ENCODE measurements at places on chromosomes 7 and 10. TPM values are rescaled to one million over a fixed set of nuclear protein-coding genes. Genes with fewer than 3 reads are reported as not detected.

DNA sequence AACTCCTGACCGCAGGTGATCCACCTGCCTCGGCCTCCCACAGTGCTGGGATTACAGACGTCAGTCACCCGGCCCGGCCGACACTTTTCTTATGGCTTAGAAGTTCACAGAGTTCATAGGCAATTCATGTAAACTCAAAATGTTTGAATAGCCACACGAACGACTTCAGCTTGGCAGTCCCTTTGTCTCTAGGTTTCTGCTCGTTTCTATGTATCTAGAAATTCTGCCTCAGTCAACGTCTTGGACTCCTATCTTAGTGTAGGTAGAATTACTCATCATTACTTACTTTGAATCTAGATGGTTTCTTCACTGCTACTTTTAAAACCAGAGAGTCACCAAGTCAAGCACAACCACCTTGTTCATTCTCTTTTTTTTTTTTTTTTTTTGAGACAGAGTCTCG is 23.7 kb downstream of the ARL4A start:
- DNase-seq = no peak

- no peak for DNase-seq
These were observed 45.1 kb upstream of the ADAM12 start for GRCh38 chr10:126433351-126433750.

DNA sequence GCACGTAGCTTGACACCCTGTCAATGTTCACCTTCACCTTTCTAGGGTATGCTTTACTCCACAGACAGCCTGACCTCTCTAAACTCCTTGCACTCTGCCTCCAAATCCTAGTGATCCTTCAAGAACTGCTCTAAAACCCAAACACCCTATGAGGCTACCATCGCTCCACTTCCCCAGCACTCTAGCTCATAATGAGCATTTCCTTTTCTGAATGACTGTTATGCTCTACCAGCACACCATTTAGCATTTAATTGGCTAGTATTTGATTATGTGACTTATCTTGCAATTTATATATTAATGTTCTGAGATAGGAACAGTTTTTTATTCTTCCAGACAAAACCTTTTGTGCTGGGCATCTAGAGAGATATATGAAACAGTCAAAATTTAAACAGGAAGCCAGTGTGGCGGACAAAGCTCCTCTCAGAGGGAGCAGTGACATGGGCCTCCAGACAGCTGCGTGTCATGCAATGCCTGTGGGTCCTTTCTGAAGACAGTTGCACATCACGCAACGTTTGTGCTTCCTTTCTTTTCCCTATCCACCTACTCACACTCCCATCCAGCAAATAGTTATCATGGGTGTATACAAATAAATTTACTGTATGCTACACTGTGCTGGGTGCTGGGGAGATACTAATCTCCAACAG is 86.3 kb downstream of the ALOX5 start:
- DNase-seq = no peak

Gene PAPOLB
- not detected for total RNA-seq

Gene SP8
- not detected for total RNA-seq

- DNase-seq = no peak
These were observed 1.4 kb downstream of the IDE start for GRCh38 chr10:92572362-92573090.

Gene C7orf57
- 0.40 TPM for total RNA-seq

DNA sequence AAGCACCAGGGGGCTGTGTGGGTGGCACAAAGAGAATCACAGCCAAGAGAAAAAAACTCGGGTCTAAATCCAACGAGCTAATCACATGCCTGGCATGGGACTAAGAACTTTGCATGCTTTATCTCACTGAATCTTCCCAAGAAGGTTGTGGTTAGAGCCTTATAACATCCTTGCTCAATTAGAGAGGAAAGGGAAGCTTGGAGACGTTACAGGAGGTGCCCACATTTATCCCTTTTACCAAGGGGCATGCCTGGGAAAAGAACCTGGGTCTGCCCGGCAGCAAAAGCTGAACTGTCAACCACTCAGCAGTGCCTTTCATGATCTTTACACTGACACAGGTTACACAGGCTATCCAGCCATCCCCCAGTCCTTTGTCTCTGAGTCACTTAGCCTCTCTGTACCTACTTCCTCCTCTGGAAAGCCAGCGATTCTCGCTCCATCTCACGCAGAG is 190.1 kb downstream of the PRPF18 start:
- DNase-seq = no peak

- DNase-seq = no peak
These were observed 127.7 kb downstream of the SRI start for GRCh38 chr7:88091988-88092675.

Gene INA
- total RNA-seq = not detected

Gene DNA2
- 35.0 TPM for total RNA-seq

Gene AP5Z1
- total RNA-seq = 74.6 TPM

Gene WNT8B
- total RNA-seq = 0.91 TPM

- no peak for DNase-seq
These were observed 199.3 kb downstream of the FRMD4A start for GRCh38 chr10:14131261-14131960.

- no peak for DNase-seq
These were observed 6.5 kb downstream of the TSPAN14 start for GRCh38 chr10:80460399-80461207.

GRCh38 chr7:95317546-95317945 is 6.8 kb downstream of the PON1 start:
- DNase-seq = no peak

Gene CALHM2
- 117 TPM for total RNA-seq

Gene EIF5AL1
- 0.94 TPM for total RNA-seq

Gene ELFN1
- total RNA-seq = not detected

DNA sequence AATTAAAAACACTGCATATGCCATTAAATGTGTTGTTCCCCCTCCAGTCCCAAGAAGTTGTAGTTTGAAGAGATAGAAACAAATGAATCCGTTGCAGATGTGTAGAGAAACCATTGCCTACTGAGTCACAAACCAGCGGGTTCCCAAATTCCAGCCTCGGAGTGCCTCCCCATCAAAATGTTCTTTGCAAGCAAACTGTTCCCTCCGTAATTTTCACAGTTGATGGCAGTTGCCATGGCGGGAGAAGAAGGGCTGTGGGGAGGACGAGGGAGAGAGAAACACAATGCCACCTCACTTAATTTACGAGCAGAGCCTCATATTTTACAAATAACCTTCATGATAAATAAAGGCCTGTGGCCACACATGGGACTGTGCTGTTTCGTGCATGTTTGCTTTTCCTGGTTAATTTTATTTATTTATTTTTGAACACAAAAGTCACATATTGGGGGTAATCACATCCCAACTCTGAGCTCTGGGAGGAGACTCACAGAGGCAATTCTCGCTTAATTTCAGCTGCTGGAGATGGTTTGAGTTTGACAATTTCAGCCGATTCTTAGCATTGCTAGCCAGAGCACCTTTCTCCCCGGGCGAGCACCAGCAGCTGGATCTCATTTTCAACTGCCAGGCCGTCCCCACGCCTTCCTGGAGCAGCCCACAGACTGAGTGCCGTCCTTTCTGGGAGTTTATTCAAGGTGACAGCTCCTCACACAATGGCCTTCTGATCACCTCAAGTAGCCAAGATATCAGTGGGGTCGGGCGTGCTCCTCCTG is 1084.2 kb downstream of the KCNMA1 start:
- no peak for DNase-seq

Gene CCL24
- total RNA-seq = not detected

DNA sequence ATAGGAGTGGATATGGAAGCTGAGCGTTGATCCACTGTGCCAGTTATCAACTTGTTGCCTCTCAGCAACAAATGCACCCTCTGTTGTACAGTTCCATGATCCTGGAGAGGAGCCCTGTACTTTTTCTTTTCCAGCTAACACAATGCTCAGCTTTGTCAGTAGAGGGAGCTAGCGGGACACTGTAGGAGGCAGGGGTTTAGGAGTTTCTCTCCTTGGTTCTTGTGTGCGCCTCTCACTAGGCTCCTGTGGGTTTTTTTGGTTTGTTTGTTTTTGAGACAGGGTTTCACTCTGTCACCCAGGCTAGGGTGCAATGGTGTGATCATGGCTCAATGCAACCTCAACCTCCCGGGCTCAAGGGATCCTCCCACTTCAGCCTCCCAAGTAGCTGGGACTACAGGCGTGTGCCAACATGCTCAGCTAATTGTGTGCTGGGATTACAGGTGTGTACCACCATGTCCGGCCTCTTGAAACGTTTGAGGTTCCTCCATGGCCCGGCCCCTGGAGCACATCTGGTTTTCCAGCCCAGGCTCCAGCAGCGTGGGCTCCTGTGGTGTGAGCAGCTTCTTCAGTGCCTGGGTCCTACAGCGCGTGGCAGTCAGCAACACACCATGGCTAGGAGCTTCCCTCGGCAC is 12.0 kb upstream of the MARVELD1 start:
- no peak for DNase-seq

DNA sequence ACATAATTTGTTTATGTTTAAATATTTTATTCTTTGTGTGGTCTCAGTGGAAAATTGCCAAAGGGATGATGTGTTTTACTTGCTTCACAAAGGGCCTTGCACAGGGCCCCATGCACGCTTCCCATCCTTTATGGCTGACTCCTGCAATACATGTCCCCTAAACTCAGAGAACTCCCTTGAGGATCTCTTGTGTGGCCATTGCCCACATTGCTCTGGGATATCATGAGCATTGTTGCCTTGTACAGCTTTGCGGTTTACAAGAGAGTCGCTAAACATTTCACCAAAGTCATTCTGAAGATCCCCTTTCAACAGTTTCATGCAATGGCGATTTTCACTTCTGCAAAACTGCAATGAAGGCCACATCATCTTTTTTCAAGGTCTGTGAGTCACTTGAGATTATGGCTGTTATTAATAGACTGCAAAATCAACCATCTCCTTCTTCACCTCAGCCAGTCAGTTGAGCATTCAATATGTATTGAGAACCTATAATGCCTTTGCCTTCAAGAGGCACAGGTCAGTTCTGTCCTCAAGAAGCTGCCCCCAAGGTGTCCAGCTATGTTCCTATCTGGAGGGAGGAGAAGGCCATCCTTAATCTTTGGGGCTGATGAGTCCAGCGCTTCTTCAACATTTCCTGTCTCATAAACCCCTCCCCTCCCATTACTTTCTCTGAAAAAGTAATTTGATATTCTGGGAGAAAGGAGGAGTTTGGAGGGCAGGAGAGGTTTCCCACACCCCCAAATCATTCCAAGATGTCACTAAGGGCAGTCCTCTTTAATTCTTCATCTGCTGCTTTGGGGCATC is 108.1 kb downstream of the CCDC71L start:
- DNase-seq = no peak

DNA sequence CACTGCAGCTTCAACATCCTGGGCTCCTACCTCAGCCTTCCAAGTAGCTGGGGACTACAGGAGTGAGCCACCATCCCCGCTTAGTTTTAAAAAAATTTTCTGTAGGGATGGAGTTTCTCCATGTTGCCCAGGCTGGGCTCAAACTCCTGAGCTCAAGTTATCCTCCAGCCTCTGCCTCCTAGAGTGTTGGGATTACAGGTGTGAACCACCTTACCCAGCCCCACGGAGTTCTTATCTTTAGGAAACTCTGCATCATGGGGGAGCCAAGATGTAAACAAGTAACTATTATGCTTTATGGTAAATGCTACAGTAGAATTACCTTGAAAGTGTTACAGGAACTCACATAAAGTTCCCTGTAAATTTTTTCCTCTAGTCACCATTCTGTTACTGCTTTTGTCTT is 65.3 kb downstream of the PHTF2 start:
- DNase-seq = no peak

DNA sequence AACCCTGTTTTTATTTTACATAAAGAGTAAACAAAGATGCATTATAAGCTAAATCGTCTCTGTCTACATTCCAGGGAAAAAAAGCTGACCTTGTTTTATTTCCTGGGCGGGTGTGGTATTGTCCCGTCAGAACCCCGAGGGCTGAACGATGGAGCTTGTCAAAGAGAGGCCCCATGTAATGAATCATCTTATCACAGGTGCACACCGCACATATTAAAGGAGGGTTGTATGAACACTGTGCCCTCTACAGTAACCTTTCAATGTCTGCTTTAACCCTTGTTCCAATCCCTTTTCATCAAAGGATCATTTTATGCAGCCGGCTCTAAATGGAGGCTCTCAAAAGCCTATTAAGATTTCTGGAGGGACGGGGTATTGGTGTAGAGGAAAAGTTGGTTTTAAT is 158.5 kb upstream of the YAE1 start:
- no peak for DNase-seq

DNA sequence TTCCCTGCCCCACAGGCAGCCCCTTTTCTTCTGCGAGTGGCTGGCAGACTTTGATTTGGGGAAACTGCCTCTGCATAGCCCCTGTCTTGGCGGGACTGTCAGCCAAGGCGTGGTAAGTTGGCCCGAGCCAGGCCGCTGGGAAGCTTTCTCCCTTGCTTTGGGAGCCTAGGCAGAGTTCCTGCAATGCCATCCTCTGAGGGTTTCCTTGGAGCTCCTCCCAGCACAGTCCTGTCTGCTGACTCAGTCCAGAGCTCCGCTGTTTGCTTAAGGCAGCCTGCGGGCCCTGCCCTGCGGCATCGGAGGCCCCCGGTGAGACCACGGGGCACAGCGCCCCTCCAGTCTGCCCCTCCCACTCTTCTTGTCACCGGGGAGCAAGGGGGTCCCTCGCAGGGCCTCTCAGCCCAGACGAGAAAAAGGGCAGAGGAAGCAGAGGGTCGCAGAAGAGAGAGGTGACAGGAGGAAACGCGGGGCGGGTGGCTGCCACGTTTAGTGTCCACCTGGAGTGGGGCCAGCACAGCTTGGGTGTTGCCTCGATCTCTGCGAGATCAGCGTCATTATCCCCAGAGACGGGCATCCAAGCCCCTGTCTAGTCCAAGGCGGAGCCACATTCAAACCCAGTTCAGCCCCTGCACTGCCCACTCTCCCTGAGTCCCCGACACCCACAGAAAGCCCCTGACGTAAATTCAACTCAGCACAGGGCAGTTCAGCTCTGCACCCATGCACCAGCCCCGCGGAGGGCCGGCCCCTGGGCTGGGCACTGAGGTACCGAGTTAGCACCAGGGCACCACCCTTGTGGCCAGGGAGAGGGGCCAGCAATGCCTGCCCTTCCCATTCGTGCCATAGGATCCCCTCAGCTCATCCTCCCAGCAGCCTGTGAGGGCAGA is 59.0 kb upstream of the CHST15 start:
- peak; percentile 49 for DNase-seq

Gene SPAM1
- total RNA-seq = not detected

Gene TLX1
- total RNA-seq = not detected

DNA sequence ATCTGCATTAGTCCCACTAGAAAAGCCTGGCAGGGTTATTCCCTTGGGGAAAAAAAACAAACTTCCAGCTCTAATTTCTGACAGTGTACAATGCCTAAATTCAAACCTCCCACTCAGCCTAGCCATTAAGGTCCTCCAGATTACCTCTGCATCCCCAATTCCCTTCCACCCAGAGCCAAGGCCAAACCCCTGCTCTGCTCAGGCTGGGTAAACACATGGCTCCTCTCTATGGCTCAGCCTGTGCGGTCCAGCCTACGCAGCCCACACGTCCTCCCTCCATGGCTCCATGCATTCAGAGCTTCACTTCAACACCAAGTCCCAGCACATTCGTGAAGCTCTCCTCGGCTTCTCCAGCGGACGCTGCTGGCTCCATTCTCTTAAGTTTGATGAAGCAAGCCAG is 5.2 kb downstream of the DLG5 start:
- DNase-seq = no peak
